Breast epithelium (tissue), 4 donors: ENCODE measurements at places on chromosomes 1 and 21. TPM values are rescaled to one million over a fixed set of nuclear protein-coding genes. Genes with fewer than 3 reads are reported as not detected.

- DNase-seq = peak; percentile 78
Observed at GRCh38 chr1:205284420-205285144, 37.0 kb downstream of the NUAK2 start.

- no peaks in the 10 kb centered on the region for H3K4me1 ChIP-seq
- no peak for DNase-seq
- no peaks in the 10 kb centered on the region for H3K36me3 ChIP-seq
Observed at GRCh38 chr1:112514901-112515300, 6.1 kb downstream of the WNT2B start.

GRCh38 chr1:109391626-109392025 lies 6.1 kb downstream of the SORT1 start:
- H3K27ac ChIP-seq = peak overlapping the region; percentile 85
- no peak for DNase-seq
- no peaks in the 10 kb centered on the region for H3K27me3 ChIP-seq
- H3K4me3 ChIP-seq = peak overlapping the region; percentile 10
- no peaks in the 10 kb centered on the region for H3K4me1 ChIP-seq

DNA sequence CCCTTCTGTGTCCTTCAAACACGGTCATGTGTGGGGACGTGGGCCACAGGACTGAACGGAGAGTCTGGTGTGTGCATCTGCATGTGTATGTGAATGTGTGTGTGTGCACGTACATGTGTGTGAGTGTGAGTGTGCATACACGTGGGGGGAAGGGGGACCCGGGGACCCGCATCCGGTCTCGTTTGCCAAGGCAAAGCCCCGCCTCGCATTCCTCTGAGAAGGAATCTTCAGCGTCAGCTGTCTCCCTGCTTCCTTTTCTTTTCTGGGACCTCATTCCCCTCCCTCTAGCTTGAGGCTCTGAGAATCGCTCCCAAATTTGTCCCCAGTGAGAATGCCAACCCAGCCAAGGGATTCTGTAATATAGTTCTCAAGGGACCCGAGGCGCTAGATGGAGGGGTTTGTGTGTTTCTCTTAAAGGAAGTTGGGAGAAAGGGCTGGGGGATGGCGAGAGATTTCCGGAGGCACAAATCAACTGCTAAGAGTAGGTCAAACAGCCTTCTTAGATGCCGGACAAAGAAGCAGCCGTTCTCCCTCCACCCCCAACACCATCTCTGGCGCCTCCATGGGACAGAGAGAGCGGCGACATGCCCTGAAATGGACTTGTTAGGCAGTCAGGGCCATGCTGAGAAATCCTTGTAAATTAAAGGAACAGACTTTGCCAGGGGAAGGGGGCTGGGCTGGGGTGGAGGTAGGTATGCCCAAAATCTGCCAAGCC lies 6.6 kb downstream of the IFFO2 start:
- H3K27ac ChIP-seq = peak overlapping the region; percentile 83
- peak overlapping the region; percentile 65 for H3K4me3 ChIP-seq
- no peak for DNase-seq
- H3K27me3 ChIP-seq = no peaks in the 10 kb centered on the region

DNA sequence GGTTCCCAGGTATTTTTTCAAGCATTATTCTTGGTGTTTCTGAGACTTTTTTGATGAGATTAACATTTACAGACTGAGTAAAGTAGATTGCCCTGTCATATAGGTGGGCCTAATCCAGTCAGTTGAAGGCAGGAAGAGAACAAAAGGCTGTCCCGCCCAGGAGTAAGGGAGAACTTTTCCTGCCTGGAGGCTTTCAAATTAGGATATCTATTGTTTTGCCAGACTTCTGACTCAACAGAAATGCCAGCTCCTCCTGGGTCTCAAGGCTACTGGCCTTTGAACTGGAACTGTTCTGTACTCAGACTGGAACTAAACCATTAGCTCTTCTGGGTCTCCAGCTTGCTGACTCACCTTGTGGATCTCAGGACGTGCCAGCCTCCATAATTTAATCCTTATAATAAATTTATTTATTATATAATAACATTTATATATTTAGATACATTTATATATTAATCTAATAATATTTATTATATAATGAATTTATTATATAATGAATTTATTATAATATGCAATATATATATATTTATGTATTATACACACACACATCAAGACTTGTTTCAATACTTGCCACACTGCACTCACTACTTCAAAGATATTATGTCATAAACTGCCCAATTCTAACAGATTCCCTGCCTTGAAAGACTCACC lies 510.8 kb upstream of the B3GALT2 start:
- no peak overlapping the region for H3K27ac ChIP-seq
- no peaks in the 10 kb centered on the region for H3K36me3 ChIP-seq
- no peak overlapping the region for H3K4me3 ChIP-seq
- no peaks in the 10 kb centered on the region for H3K4me1 ChIP-seq
- no peak for DNase-seq

DNA sequence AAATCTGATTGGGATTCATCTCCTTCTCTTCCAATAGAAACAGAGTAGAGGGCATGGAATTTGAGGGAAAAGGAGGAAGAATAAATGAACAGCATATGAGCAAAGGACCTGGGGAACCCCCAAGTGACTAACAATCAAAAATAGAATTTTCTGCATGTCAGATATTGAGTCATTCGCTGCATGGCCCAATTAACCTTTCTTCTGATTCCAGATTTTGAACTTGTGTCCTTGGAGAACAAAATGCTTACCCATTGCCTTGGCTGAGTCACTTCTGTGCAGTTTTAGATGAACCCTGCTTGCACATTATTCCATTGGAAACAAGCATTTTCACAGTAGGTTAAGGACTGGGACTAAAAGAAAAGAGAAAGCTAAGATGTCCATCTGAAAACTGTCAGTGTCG lies 390.5 kb downstream of the ST6GALNAC3 start:
- H3K4me1 ChIP-seq = no peaks in the 10 kb centered on the region
- no peaks in the 10 kb centered on the region for H3K27me3 ChIP-seq
- no peak overlapping the region for H3K27ac ChIP-seq
- H3K36me3 ChIP-seq = no peaks in the 10 kb centered on the region
- no peak for DNase-seq

GRCh38 chr1:56508523-56508983 lies 70.8 kb downstream of the PLPP3 start:
- no peaks in the 10 kb centered on the region for H3K4me1 ChIP-seq
- DNase-seq = no peak
- H3K4me3 ChIP-seq = no peak overlapping the region
- H3K27ac ChIP-seq = peak overlapping the region; percentile 57

- H3K4me3 ChIP-seq = no peak overlapping the region
- no peak for DNase-seq
- H3K27me3 ChIP-seq = no peaks in the 10 kb centered on the region
- no peak overlapping the region for H3K27ac ChIP-seq
- no peaks in the 10 kb centered on the region for H3K4me1 ChIP-seq
- H3K36me3 ChIP-seq = no peaks in the 10 kb centered on the region
Observed at GRCh38 chr1:109631513-109632505, 12.2 kb downstream of the AMPD2 start.

GRCh38 chr1:31648190-31648589 lies 3.5 kb upstream of the PEF1 start:
- peak overlapping the region; percentile 99 for H3K27ac ChIP-seq
- H3K4me3 ChIP-seq = no peak overlapping the region
- DNase-seq = no peak
- H3K36me3 ChIP-seq = no peaks in the 10 kb centered on the region
- no peaks in the 10 kb centered on the region for H3K27me3 ChIP-seq

DNA sequence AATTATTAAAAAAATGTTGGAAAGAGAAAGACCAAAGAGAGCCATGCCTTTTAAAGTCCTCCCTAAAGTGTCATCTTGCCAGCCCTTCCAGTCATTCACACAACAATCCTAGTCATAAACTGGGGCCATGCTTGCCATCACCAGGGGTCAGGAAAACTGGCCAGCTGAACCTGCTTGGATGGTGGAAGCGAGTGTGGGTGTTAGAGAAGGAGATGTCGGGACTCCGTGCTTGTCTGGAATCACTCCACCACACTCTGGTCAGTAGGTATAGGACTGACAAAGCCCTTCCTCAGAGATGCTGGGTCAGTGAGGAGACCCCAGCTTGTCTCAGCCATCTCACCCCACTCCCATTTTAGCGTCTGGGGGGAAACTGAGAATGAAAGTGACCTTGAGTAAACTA lies 3.3 kb upstream of the HAPLN2 start:
- H3K4me1 ChIP-seq = no peaks in the 10 kb centered on the region
- H3K27ac ChIP-seq = peak overlapping the region; percentile 13
- peak overlapping the region; percentile 19 for H3K4me3 ChIP-seq
- no peak for DNase-seq
- no peaks in the 10 kb centered on the region for H3K36me3 ChIP-seq
- H3K27me3 ChIP-seq = peaks cover 14% of the 10 kb centered on the region

DNA sequence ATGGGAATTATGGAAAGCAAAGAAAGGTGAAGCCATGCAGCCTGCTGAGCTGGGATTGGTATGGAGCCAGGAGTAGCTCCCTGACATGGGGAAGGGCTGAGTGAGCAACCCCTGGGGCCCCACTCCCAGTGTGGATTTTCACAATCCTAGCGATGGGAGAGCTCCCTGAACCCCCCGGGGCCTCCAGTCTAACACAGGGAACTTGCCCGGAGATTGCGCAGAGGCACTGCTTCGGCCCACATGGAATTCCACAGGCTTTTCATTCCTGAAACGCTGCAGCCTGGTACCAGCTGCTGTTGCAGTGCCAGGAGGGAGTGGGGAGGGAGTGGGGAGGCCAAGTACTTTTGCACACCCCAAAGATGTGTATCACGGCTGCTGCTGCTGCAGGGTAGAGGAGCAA lies 110.4 kb upstream of the C21orf91 start:
- no peak for DNase-seq
- no peaks in the 10 kb centered on the region for H3K27me3 ChIP-seq
- no peak overlapping the region for H3K27ac ChIP-seq
- no peak overlapping the region for H3K4me3 ChIP-seq

- H3K36me3 ChIP-seq = no peaks in the 10 kb centered on the region
- no peak for DNase-seq
- no peak overlapping the region for H3K27ac ChIP-seq
- H3K27me3 ChIP-seq = no peaks in the 10 kb centered on the region
Observed at GRCh38 chr1:220380885-220381284, 108.6 kb upstream of the RAB3GAP2 start.

The HLX gene
- total RNA-seq = 5.0 TPM

The OPTC gene
- not detected for total RNA-seq

The C4BPA gene
- total RNA-seq = not detected

The NUDC gene
- total RNA-seq = 51.5 TPM
